ENCODE measurements at places on chromosomes 3 and 15. TPM values are rescaled to one million over a fixed set of nuclear protein-coding genes. Genes with fewer than 3 reads are reported as not detected.

The AMIGO3 gene
- polyA plus RNA-seq: 2.8 TPM

The LEKR1 gene
- 0.76 TPM for polyA plus RNA-seq

DNA sequence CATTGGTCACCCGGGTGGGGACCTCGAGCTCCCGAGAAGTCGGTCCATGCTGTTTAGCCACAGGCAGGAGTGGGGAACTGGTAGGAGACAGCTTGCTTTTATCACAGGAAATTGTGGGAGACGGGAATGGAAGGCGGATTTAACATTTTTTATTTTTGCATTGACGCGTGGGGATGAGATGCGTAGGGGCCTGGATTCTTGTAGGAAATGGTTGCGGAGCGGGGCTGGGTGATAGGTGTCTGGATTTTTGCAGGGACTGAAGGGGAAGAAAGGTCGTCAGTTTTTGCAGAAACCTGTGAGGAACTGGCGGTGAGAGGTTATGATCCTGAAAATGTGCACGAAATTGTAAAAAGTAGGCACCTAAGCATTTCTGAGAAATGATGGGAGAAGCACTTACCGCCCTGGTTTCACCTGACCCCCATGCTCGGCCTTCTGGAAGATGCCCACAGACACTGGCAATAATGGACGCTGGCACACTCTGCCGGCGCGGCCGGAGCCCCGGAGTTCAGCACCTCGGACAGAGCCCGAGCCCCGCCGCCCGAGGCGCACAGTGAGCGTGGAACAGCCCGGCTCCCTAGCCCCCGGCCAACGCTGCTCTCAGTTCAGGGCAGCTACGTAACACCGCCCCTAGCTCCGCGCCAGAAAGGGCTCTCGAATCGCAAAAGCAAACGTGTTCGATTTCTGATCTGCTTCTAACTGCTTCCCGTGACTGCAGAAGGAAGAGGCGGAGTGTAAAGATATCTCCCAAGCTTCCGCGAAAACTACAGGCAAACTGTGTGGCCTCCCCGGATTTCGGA, 928 bp downstream of the ANKRD34C start:
- H3K27ac ChIP-seq: no peak overlapping the region
- peaks cover 4% of the 10 kb centered on the region for H3K4me1 ChIP-seq
- no peak overlapping the region for H3K4me3 ChIP-seq
- DNase-seq: peak; percentile 56
- peaks cover 17% of the 10 kb centered on the region for H3K27me3 ChIP-seq

GRCh38 chr15:68259883-68260282, 17.7 kb upstream of the FEM1B start:
- no peaks in the 10 kb centered on the region for H3K36me3 ChIP-seq
- no peak overlapping the region for H3K4me3 ChIP-seq
- H3K27ac ChIP-seq: no peak overlapping the region
- DNase-seq: no peak
- H3K4me1 ChIP-seq: peaks cover 6% of the 10 kb centered on the region
